ENCODE measurements at places on chromosomes 12 and 14.

- no peak for DNase-seq
These were observed 2.4 kb downstream of the EXD2 start for GRCh38 chr14:69193721-69194120.

- DNase-seq = no peak
These were observed 25.2 kb downstream of the SINHCAF start for GRCh38 chr12:31300783-31301182.

DNA sequence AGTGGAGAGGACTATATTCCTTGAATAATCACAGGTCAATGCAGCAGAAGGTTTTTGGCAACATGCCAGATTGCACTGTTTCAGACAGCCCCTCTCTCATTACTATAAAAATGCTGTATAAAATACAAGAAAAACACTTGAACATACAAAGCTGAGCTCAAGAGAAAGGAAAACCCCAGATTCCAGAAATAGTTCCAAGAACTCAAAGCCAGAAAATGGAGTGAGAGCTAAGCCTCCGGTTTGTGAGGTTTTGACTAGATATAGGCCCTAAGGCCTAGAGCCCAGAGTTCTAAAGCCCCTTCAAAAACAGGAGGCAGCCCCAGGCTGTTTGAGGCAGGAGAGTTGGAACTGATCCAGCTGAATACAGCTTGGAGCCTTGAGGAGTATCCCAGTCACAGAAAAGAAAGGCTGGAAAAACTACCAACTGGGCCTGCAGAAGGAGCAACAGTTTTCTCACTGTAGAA, 29.4 kb upstream of the ACTN1 start:
- DNase-seq = no peak

DNA sequence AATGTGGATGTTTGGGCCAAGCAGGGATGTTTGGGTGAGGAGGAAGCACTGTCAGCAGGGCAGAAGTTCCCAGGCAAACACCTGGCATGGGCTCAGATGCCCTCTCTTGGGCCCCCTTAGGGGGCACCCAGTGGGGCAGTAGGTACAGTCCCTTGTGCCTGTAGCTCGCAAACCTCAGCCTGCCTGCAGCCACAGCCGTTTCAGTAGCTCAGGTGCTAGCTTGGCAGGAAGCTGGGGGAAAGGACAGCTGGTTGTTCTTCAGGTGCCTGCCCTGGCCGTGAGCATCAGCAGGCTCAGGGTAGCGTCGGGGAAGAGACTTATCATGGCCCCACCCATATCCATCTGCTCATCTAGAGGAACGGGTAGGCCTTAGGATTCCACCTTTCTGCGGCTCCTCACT, 67.5 kb downstream of the B4GALNT3 start:
- no peak for DNase-seq

GRCh38 chr14:22463763-22464173, 125.3 kb downstream of the DAD1 start:
- no peak for DNase-seq

DNA sequence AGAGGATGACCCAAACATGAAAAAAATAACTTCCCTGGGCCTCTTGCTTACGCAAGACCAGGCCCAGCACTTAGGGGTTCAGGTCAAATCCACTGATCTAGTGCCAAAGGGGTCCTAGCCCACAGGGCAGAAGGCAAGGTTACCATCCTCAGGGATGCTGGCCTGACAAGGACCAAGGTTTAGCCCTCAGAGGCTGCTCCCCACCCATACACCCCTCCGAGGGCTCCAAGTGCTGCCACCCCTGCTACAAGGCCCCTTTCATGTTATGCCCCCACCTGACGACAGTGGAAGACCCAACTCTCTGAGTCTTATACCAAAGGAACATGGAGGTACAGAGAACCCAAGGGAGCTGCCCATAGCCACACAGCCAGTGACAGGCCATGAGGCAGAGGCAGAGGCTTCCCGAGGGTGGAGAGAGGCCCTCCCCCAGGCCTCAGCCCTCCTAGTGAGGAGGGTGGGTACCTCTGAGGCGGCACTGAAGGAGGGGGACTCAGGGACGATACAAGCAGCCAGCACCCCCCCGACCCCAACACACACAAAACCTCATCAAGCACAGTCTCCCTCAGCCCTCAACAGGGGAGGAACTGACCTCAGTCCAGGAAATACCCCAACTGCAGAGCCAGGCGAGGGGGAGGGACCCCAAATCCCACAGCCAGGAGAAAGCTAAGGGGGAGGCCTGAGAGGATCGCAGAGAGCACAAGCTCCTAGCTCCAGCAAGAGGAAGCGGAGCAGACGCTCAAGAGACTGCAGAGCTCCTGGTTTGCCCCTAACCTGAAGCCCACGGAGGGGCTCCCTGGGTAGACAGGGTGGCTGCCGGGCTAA, 37.0 kb downstream of the ANAPC7 start:
- DNase-seq = no peak

- no peak for DNase-seq
These were observed 192.3 kb upstream of the FSCB start for GRCh38 chr14:44699391-44699790.

DNA sequence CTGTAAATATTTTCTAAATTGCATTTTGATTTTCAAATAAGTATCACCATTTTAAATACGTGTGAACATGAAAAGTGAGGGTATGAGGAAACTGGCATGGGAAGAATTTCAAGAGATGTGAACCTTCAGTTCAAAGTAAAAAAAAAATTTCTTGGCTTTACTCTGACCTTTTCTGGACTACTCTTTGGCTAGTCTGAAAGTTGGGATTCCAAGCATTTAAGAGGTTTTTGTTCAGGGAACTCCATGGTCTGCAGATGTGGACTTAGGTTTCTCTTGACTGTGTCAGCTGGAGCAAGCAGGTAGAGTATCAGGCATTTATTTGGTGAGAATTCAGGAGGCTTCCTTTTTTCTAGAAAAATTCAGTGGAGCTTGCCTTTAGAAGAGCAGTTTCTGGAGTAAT, 311.6 kb downstream of the LRIG3 start:
- no peak for DNase-seq

DNA sequence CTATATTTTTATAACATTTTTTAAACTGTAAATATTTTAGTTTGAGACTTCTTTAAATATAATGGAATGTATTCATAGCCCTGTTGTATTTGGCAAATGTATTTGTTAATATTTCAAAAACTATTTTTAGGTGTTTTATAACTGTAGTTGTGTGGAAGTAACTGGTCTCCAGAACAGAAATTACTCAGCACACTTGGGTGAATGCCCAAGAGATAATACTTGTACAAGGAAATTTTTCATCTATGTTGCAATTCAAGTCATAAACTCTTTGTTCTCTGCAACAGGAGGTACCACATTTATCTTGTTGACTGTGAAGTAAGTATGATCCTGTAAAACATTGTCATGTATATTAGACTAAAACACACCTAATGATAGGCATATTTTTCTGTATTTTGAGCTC, 72.8 kb downstream of the SLCO1B3 start:
- DNase-seq = no peak

DNA sequence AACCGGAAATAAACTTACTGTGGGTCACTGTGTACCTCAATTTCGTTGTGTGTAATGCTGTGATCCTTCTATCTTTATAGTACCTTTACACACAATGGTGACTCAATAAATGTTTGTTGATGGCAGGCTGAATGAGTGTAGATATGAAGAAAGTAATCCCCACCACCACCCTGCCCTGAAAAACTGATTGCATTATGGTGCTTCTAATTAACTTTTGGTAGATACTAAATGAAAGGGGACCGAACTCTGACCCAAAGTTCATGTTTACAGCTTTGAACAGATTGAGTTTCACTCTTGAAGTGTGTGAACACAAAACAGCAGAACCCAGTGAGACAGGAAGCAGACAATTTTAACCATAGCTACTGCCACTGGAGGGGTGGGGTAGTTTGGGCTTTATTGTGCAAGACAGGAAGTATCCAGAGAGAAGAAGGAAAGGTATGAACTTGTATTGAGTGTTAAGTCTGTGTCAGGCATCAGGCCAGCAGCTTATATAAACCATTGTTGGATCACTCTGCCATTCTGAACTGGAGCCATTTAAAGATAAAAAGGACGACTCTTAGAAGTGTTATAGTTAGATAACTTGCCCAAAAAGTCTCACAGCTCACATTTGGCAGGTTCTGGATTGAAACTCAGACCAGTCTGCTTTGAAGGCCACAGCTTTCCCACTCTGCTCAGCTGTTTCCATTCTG, 197.0 kb upstream of the AMIGO2 start:
- DNase-seq = no peak
